ENCODE measurements at places on chromosomes 4 and X. TPM values are rescaled to one million over a fixed set of nuclear protein-coding genes. Genes with fewer than 3 reads are reported as not detected.

LRIT3 gene
- total RNA-seq: 0.26 TPM

CFAP47 gene
- 21.0 TPM for total RNA-seq

EPGN gene
- 0.98 TPM for total RNA-seq

XAGE1B gene
- total RNA-seq: 1.5 TPM

UGT2B15 gene
- total RNA-seq: 0.15 TPM

SRPX gene
- 47.6 TPM for total RNA-seq
